ENCODE measurements at places on chromosomes 5 and 9.

GRCh38 chr5:1041225-1042143 is 32.9 kb downstream of the NKD2 start:
- no peak for DNase-seq

DNA sequence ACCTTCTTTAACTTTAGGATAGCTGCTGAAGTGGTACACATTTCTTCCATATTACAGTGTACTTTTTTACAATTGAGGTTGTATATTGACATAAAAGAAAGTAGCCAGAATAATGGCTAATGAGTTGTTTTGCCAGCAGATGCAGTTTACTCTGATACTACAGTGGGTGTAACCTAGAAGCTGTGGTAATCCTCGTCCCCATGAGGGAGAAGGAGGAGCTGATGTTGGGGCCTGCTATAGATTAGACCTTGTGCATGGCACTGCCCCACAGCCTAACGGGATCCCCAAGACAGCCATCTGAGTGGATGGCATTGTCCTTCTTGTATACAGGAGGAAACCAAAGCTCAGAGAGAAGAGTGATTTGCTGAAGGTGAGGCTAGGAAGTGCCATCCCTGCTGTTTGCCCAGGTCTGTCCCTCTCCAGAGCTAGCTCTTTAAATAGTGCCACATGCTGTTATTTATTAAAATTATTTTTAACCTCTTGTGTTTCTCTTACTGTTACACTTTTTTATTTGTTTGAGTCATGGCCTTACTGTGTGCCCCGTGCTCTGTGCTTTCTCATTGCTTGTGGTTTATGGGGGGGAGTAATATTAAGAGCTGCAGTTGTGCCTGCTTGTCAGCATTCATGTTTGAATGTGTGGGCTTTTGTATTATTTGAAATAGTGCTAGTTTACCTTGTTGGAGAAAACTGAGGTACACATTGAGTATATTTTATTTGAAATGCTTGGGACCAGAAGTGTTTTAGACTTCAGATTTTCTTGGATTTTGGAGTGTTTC is 65.3 kb downstream of the ICE1 start:
- DNase-seq: no peak

DNA sequence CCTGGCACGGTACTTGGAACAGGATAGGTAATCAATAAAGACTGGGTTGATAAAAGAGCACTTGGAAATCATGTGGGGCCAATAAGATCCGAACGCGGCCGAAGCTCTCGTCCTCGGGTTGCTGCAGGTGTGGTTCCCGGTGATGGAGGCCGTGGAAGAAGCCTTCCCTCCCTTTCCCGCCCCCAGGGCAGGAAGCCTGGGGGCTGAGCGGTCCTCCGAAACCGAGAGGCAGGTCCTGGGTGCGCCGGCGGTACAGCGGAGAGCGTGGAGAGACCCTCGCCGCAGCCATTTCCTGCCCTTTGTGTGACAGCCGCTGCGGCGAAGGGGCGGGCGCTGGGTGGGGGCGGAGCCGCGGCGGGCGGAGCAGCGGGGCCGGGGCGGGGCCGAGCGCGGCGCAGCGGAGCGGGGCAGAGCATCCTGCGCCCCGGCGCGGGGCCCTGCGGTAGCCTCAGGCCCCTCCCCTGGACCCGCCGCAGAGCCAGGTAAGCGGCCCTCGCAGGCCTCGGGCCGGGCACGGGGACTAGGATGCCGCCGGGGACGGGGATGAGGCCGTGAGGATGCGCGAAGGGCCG is at the start of gene CYFIP2:
Gene CYFIP2 (plus strand): TSS at position 410 of the 572 bp plus-strand sequence. CDS start 19,239 bp downstream, outside the sequence.
- peak; percentile 83 for DNase-seq

DNA sequence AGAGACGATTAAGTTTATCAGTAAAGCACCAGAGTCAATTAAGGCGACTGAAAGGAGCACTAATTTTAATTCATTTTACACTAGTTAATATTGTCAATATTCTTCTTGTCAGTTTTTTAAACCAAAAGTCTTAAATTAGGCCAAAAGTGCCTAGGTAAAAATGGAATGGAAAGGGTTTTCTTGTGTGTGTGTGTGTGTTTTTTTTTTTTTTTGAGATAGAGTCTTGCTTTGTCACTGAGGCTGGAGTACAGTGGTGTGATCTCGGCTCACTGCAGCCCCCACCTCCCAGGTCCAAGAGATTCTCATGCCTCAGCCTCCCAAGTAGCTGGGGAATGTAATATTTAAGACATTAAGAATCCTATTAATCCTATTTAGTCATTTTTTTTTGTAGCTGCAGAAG is 3.1 kb upstream of the APC start:
- no peak for DNase-seq

- DNase-seq: no peak
Measured at GRCh38 chr9:82260691-82261090, 272.1 kb downstream of the SPATA31D1 start.

DNA sequence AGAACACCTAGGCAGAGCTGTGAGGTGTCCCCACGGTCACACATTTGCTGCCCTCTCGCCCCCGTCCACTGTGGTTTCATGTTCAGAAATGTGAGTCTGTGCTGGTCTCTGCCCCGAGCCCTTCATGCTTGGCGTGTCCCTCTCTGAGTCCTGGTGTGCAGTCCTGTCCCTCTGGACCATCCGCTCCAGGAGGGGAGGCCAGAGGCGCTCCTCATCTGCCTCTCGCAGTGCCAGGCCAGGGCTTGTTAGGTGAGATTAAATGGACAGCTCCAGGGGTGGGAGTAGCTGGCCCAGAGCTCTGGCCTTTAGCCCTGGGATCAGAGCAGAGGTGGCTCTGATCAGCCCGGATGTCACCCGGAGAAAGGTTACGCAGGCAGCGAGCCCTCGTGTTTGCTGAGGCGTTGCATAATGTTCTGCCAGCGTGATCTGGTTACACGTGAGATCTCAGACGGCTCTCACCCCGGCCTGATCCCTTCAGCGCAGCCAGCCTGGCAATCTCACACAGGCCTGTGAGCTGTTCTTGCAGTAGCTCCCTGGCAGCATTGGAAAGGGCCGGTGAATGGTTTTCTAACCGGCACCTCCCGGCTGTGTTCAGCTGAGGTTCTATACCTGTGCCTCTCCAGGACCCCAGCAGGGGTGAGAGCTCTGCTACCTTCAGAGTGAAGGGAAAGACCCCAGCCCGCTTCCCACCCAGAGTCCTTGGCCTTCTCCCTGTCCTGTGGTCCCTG is 24.5 kb downstream of the PTGES2 start:
- DNase-seq: no peak

DNA sequence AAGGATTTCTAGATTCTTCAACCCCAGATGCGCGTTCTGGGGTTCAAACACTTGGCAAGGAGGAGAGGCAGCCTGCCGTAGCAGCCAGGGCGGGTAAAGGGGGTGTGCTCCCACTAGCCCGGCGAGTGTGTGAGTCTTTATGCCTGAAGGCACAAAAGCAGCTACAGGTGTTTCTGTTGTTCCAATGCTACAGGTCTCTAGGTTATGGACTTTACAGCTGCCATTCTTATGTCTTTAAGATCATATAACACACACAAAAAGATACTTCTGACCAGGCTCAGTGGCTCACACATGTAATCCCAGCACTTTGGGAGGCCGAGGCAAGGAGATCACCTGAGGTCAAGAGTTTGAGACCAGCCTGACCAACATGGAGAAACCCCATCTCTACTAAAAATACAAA is 133.6 kb upstream of the RETREG1 start:
- DNase-seq: no peak

GRCh38 chr5:89313044-89313443 is 430.1 kb upstream of the MEF2C start:
- DNase-seq: no peak

DNA sequence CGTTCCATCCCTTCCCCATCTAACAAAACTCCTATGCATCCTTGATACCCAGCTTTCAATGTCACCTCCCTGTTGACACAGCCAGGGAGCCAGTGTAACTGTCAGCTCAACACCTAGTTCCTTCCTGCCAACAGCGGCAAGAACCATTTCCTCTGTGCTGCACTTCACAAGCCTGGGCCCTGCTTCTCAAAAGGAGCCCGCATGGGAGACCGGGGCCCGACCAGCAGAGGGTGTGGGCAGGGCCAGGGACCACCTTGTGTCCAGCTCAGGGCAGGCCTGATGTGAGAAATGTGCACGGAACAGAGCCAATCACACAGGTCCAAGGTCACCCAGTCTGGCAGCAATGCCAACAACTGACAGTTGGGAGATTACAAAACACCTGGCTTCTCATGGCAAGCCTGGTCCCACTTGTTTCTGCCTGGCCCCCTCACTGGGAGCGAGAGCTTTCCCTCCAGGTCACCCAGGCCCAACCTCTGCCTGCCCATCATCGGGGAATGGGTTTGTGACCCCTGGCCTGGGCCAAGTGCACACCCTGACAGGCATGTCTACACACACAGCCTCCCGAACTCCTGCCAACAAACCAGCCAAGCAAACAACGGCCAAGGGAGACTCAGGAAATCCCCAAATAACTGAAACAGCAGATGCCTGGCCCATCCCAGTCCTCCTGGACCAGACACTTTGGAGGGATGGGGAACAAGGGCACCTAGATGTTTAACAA is 3.1 kb downstream of the RNF44 start:
- DNase-seq: no peak

DNA sequence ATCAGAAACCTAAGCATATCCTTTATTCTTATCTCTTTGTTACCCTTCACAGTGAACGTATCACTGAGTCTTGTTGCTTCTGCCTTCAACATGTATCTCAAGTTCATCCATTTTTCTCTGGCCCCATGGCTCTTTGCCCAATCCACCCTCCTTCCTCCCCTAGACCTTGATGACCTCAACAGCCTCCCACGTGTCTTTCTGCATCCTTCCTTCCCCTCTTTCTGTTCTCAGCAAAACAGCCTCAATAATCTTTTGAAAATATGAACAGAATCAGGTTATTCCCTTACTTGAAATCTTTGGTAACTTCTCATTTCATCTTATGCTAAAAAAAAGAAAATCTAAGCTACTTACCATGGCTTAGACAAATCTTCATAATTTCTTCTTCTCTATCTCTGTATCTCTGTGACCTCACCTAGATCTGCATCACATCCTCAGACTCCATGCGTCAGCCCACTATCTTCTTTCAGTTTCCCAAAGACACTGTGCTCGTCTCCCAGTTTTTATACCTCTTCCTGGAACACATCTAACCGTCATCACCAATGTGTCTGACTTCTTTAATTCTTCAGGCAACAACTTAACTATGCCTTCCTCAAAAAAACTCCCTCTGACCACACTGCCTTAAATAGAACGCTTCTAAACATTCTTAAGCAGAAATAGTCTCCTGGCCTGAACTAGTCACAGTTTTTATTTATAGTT is 208.0 kb downstream of the PARP8 start:
- DNase-seq: no peak

DNA sequence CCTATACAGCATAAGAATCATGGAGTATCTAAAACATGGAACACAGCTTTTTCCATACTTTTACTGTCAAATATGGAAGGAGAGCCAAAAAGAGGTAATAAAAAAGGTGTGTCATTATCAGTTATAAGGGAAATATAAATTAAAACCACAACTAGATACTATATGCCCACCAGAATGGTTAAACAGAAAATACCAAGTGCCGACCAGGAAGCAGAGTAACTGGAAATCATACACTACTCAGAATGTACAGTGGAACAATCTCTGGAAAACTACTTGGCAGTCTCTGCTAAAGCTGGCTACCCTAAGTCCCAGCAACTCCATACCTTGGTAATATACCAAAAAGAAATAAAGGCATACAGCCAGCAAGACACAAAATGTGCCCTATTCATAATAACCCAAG is 2.4 kb downstream of the PAIP1 start:
- no peak for DNase-seq

DNA sequence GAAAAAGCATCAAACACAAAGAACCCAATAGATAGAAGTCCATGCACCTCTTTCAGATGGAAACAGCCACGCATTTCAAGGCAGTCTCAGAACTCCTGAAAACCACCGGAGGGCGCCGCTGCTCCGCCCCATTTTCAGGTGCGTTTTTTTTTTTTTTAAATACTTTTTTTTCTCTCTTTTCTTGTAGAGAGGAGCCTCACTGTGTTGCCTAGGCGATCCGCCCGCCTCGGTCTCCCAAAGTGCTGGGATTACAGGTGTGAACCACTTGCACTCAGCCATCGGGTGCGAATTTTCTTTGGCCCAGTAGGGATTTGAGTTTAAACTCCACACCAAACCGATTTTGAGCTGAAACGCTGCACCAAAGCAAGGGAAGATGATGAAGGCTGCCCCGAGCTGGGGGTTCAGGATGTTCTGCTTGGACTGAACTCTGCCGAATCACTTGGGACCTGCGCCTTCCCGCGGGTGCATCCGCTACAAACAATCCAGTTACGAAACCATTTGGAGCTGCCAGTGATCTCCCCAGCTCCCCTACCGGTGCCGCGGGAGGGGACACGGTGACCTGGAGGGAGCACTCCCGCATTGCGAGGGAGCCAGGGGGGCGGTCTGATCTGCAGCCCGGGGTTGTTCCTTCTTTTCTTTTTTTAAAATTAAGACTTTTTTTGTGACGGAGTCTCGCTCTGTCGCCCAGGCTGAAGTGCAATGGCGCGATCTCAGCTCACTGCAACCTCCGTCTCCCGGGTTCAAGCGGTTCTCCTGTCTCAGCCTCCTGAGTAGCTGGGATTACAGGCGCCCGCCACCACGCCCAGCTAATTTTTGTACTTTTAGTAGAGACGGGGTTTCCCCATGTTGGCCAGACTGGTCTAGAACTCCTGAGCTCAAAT is 1.4 kb downstream of the PTGR1 start:
- peak; percentile 49 for DNase-seq

DNA sequence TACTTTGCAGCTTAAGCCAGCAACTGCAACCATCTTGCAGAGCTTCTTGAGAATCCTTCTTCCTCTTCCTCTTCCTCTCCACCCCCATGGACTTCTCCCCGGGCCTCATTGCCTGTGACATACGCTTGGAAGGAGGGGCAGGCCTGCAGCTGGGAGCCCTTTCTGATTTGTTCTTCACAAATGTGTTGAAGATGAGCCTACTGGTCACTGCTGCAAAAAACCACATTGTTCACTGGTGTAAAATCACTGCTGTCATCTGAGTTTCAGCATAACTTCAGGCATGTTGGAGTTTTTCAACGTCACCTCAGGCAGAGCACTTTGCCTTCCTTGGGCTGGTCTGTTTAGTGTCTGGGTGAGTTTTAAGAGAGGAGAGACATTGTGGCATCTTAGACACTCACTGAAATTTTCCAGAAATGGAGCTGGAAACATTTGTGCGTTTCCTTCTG is 7.9 kb downstream of the TJP2 start:
- DNase-seq: no peak

DNA sequence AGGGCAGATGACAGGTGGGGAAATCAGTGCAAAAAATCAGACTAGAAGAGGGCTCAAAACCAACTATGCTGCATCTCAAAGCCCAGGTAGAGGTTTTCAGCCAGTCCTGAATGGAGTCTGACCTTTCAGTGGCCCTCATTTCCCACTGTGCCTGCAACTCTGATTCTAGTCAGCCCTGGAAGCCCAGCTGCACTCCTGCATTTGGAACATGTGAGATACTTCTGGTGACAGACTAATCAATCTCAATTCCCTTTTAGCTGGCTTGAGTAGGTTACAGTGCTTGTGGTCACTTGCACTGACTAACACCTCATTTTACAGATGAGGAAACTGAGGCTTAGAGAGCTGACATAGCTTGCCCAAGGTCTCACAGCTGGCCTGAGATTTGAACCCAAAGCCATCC is 7.9 kb upstream of the ACSL6 start:
- DNase-seq: no peak

- DNase-seq: no peak
Measured at GRCh38 chr5:81397176-81397575, 3.2 kb upstream of the ACOT12 start.
